ENCODE measurements at places on chromosomes 6 and 20. TPM values are rescaled to one million over a fixed set of nuclear protein-coding genes. Genes with fewer than 3 reads are reported as not detected.

GRCh38 chr6:37705239-37706051 lies 7.8 kb upstream of the MDGA1 start:
- peak; percentile 87 for DNase-seq

DNA sequence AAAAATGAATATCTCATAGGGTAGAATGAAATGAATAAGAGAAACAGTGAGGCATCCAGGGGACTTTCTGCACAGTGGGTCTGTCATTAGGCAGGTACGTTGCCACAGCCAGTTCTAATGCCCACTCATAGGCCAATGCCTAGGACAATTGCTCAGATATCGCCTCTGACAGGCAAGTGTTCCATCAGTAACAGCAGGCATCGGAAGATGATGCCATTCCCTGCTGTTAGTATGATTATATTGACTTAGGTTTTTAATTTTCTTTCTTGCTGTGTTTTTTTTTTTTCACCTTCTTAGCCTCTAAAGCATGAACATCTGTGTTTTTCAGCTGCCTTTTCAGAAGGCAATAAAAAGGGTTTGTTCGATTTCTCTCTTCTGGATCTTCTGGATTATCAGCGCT lies 90.7 kb downstream of the PRL start:
- no peak for DNase-seq

DNA sequence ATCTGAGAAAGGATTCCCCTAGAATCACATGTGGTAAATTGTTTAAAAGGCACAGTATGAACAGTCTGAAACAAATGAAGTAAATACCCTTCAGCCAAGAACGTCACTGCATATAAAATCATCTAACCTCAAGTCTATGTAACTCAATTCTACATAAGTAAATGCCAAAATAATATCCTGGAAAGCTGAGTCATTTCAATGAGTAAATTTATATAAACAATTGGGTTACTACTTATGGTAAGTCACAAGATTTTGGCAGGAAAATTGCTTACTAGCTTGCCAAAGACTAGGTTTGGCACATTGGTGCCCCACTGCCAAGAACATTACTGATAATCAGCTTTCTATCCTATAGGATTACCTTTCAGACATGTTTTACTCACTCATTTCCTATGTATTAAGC lies 8.4 kb downstream of the GMDS start:
- no peak for DNase-seq

Gene TCF21
- total RNA-seq, result not detected

- DNase-seq, result peak; percentile 46
Measured at GRCh38 chr20:50438986-50439407, 71.2 kb upstream of the PTPN1 start.
